ENCODE measurements at places on chromosomes 16 and 17. TPM values are rescaled to one million over a fixed set of nuclear protein-coding genes. Genes with fewer than 3 reads are reported as not detected.

The MON1B gene
- total RNA-seq: 24.1 TPM

The NIP7 gene
- 16.4 TPM for total RNA-seq

The UTP18 gene
- 43.5 TPM for total RNA-seq

The LRRC37A gene
- total RNA-seq: 2.7 TPM

The OTOA gene
- total RNA-seq: not detected

The LAT gene
- total RNA-seq: 5.6 TPM

The HASPIN gene
- 0.13 TPM for total RNA-seq

The SRR gene
- 19.8 TPM for total RNA-seq

DNA sequence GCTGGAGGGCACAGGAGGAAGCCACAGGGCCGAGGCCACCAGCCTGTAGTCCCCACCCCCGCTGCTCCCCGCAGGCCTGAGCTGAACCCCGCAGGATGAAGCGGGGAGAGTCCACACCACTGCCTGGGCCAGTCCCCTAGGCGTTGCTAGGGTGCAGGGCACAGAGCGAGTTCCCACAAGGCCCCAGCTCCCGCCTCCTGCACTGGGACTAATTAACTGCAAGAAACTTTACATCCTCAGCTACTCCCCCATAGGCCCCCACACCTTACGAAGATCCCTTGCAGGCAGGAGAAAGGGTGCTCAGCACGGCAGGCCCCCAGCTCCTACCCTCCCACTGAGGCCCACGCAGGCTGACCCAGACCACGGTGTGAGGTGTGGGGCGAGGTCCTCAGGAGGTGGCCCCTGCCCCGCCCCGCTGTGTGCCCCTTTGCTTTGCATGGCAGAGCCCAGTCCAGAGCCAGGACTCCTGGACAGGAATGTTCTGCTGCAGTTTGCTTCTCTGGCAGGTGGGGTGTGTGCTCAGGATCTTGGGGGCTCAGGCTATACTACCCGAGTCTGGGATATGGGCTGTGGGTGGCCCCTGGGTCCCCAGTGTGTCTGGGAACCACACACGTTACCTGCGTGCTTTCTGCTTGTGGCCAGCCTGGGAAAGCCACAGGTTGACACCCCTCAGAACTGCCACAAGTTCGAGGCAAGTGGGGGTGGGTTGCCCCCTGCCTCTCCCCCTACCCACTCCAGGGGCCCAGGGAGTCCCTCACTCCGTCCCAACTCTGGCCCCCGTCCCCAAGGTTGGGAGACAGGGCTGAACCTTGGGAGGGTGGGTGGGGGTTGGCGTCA, 1.2 kb downstream of the GNG13 start:
- DNase-seq: no peak

- DNase-seq: no peak
These were observed 31.5 kb downstream of the ABCC12 start for GRCh38 chr16:48124266-48124665.

DNA sequence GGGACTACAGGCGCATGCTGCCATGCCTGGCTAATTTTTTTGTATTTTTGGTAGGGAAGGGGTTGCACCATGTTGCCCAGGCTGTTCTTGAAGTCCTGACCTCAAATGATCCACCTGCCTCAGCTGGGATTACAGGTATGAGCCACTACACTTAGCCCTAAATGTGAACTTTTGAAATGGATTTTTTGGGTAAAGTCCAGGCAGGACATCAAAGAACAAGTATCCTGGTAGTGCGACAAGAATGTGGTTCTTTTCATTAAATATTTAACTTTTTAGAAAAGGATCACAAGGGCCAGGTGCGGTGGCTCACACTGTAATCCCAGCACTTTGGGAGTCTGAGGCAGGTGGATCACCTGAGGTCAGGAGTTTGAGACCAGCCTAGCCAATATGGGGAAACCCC, 15.3 kb upstream of the NBR1 start:
- DNase-seq: no peak

- DNase-seq: no peak
These were observed 28.4 kb downstream of the DNAH2 start for GRCh38 chr17:7745748-7746470.

DNA sequence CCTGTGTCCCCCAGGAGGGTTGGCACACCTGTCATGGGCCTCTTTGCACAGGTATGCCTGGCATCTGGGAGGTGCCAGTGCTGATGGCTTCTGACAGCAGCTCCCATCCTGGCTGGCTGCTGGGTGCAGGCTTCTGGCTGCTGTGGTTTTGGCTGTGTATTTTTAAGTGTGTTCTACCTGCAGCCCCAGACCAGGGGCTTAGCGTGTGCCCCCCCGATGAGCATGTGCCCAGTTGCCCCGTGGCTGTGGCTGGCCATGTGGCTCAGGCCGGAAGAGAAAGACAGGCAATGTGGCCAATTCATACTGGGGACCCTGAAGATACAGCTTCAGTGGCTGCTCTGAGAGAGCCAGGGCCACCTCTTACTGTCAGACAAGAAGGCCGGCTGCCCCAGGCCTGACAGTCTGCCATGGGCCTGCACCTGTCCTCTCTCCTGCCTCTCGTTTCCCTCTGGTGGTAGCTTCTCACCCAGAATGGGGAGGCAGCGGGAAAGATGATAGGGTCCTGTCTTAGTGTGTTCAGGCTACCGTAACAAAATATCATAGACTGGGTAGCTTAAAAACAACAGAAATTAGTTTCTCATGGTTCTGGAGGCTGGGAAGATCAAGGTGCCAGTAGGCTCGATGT, 37.6 kb upstream of the LGALS9 start:
- no peak for DNase-seq

- DNase-seq: peak; percentile 36
These were observed 387.8 kb upstream of the SALL1 start for GRCh38 chr16:51538707-51539498.

- DNase-seq: no peak
These were observed 1.3 kb upstream of the NUTF2 start for GRCh38 chr16:67845291-67846062.

GRCh38 chr17:34366010-34366409, 3.0 kb upstream of the CCL1 start:
- DNase-seq: no peak

DNA sequence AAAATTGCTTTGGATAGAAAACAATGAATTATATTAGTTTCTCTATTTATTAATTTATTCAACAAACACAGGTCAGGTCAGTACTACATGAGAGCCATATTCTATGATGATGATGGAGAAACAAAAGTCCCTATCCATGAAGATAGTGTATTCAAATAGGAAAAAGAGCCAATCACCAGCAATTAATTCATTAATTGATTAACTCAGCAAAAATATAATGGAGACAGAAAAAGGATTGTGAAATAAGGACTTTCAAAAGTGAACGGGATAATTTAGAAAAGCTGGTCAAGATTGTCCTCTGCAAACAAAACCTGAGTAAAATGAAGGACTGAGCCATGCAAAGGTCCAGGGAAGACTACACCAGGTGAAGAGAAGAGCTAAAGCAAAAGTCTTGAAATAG, 1517.7 kb upstream of the CDH8 start:
- DNase-seq: no peak

DNA sequence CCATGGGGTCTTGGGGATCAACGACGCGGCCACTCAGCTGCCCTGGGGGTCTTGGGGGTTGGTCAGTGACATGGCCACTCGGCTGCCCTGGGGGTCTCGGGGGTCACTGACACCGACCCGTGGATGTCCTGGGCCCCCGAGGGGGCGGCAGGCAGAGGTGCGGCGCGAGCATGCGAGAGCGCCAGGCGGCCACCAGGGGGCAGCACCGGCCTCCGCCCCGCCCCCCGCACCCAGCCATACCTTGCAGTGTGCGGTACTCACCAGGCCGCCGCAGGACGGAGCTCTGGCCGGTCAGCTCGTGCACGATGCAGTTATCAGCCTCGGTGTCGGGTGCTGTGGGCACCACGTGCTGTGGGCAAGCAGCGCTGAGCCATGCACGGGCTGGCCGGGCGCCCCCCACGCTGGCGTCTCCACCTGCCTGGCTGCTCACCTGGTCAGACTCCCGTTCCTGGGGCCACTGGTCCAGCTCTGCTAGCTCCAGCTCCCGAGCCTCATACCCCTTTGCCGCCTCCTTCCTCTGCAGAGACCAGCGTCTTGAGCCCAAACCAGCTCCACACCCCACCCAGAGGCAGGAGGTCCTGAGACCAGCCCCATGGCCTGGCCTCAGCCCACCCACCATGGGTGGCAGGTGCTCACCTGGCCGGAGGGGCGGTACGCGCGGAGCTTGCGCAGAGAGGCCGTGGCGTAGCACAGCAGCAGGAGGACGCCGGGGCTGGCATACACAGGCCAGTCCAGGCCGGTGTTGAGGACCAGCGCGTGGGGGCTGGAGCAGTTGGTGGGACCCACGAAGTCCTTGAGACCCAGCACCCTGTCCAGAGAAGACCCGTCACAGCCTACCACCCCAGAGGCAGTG, 31.2 kb downstream of the CTU2 start:
- DNase-seq: peak; percentile 85

DNA sequence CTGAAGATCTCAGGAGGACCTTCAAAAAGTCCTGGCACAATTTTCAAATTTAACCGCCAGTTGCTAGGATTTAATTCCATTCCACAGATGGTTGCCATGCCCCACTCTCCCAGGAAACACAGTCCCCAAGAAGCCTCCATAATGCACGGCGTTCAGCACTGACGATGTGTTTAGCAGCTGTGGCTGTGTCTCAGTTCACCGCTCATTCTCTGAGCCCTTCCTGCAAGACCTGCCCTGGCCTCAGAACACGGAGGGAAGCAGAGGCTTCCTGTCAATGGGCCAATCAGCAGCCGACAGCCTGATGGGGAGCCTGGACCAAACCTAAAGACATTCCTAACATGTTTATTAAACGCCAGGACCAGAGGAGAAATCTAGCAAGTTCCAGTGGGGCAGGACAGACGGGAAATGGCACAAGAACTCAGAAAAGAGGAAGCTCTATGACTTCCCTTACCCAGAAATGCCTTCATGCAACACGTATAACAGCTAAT, 4.9 kb downstream of the MYLK3 start:
- no peak for DNase-seq

DNA sequence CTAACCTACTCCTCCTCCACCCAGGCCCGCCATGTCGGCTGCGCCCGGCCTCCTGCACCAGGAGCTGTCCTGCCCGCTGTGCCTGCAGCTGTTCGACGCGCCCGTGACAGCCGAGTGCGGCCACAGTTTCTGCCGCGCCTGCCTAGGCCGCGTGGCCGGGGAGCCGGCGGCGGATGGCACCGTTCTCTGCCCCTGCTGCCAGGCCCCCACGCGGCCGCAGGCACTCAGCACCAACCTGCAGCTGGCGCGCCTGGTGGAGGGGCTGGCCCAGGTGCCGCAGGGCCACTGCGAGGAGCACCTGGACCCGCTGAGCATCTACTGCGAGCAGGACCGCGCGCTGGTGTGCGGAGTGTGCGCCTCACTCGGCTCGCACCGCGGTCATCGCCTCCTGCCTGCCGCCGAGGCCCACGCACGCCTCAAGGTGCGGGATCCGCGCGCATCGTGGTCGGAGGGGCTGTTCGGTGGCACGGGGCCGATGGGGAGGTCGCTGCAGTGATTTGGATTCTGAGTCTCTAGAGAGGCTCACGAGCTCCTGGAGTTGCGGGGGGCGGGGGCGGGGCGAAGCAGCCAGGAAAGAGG, 878 bp downstream of the TRIM72 start:
- peak; percentile 11 for DNase-seq

DNA sequence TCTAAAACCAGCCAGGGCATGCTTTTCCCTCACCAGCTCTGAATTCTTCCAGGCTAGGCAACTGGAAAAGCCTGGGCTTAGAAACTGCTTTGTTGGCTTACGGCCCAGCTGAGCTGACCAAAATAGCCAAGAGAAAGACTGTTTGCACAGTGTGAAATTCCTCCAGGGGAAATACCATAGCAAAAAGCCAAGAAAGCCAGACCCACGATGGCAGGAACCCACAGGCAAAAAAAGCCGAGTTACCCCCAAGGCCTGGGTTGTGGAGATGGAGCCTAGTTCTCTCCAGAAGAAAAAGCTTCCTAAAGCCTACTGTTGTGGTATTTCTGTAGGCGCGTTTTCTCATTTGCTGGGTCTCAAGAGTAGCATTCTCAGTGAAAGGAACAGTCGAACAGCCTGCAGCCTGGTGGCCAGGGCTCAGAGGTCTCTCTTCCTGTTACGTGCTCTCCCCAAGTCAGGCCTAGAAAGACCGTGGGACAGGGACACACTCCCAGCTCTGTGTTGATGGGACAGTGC, 9.2 kb downstream of the SP2 start:
- DNase-seq: peak; percentile 92

DNA sequence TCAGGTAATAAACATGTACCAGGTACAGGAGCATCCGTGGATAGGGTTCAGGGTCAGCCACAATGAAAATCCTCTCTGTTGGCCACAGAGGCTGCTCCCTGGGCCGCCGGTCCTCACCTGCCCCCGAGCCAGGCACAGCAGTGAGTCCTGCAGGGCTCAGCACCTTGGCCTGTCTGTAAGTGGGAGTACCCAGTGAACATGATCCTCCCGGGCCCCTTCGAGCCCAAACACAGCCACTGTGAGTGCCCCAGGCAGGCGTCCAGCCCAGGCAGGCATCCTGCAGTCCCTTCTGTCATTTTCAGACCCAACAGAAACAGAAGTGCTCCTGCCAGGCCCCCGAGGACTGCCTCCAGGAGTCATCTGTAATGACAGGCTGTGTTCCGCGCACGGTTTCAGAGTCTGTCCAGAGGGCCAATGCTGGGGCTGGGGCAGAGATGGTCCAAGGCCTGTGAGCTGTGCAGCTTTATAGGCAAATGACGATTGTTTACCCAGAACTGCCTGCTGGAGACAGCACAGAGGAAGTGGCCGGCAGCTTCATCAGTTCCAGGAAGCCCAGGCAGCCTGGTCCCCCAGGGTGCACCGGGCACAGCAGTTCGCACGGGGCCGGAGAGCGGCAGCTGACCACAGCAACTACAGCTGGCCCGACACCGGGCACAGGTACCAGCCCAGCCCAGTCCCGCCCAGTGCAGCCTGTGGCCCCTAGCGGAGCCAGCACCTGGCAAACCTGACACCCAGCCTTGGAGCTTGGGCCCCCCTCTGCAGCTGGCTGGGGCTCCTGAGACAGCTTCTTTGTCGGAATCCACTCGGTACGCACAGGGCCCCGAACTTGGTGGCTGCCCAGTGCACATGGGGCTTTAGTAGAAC, 13.2 kb downstream of the SLC7A5 start:
- DNase-seq: no peak

Measured in thyroid gland (tissue), 4 donors.